ENCODE measurements at places on chromosomes 1 and 21.

DNA sequence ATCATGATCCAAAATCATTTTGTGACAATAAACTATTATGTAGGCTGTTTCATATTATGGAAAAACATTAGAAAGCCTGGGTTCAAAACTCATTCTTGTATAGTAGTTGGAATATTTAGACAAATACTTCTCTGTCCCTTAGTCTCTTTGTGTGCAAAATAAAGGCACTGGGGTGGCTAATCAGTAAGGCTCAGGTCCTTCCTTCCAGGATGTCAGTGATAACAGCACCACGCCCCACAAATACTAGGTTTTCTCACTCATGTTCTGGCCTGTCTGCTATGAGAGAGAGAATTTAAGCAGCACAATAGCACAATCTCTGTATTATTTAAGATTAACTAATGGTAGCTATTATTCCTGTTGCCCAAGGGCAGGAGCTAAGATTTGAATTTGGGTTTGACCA, 458.3 kb upstream of the BEND5 start:
- no peak for DNase-seq

DNA sequence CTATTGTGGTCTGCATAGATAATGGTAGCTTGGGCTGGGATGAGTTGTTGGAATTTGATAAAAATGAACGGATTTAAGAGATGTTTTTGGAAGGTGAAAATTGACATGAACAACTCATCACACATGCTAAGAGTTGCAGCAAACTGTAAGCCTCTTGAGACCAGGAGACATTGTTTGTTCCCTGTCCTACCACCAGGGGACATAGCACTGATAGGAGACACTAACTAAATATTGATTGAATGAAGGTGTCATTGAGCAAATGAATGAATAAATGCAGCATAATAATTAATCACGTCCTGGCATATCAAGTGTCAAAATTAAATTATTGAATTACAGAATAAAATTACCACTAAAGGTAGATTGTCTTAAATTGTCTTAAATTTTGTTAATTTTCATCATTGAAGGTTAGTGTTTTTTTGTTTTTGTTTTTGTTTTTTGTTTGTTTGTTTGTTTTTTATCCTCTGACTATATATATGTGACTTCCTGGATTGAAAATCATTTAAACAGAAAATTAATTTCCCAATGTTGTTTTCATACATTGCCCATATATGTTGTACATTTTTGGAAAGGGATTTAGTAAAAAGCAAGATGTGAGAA, 285.3 kb upstream of the C1orf105 start:
- DNase-seq = no peak

DNA sequence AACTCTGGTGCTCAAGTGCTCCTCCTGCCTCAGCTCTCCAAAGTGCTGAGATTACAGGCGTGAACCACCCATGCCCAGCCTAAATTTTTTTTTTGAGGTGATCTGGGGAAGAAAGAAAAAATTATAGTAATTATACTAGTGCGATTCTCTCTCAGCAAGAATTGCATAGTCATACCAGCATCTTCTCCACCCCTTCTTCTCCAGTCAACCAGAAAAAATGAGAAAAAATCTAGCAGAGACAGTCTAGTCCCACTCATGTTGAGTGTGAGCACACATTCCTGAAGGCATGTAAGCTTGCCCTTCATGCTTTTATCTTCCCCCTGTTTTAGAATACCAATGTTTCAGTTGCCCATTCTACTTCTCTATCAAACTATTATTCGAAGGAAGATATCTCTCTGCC, 207.6 kb downstream of the S1PR1 start:
- DNase-seq = no peak

DNA sequence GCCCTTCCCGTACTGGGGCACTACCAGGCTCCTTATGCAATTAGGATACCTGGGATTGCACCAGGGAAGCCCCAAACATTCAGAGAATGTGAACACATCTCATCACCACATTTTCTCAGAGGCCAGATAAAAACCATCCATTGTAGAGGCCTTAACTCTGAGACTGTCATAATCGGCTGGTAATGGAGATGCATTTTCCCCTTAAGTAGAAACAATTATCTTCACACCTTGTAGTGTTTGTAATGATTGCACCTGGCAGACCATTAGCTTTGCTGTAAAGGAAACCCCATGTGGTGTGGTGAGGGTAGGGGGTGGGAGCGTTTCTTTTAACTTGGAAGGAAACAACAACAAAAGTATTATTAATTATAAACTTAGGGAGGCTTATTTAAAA, 90.0 kb upstream of the TLR5 start:
- DNase-seq = no peak

- no peak for DNase-seq
Measured at GRCh38 chr1:201543871-201544642, 5.1 kb downstream of the NAV1 start.

GRCh38 chr1:39973503-39974135, 18.7 kb downstream of the MFSD2A start:
- DNase-seq = peak; percentile 68

- DNase-seq = no peak
Measured at GRCh38 chr1:4021136-4021973, 121.3 kb upstream of the C1orf174 start.

GRCh38 chr1:167090314-167090942, at the start of gene GPA33:
Gene GPA33, minus strand, starts transcription at chr1:167090377. Its CDS starts 90 bp downstream, at chr1:167090287.
- DNase-seq = no peak

DNA sequence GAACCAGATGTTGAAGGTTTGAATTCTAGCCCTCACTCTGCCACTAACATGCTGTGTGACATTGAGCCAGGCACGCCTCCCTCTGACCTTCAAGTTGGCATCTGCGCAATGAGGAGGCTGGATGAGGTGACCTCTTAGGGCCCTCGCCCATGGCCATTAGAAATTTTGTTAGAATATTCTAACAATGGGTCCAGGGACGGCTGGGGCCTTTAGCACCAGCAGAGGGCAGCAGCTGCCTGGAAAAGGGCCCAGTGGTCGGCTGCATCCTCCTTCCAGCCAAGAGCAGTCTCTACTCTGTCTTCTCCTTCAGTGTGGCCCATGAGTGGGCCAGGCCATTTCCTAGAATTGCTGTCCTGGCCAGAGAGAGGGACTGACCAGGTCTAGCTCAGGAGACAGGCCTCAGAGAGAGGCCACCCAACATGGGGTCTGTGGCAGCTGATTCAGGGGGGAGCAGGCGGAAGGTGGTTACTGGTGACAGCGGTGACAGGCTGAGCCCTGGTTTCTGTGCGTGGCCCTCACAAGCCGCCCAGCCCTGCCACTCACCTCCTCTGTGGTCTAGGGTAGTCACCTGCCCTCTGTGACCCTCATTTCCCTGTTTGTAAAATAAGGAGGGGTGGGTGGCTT, 101.3 kb upstream of the ACTL8 start:
- peak; percentile 45 for DNase-seq

- DNase-seq = no peak
Measured at GRCh38 chr1:198064181-198064580, 92.6 kb upstream of the NEK7 start.

DNA sequence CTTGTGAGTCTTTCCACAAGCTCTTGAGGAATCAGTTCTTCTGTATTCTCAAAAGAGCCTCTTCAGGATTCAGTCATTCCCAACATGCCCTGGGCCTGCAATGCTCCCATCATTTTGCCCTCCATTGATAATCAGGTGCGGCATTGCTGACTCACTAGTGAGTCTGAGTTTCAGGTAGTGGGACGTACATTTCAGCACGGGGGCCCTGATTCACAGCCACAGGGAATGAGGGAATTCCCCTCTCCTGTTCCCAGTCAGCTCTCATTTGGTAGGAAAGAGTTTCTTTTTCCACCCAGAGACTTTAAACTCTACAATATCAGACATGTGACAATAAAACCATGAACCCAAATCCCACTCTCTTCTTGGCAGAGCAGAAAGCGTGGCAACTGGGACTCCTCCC, 3.7 kb upstream of the IRF6 start:
- DNase-seq = no peak

DNA sequence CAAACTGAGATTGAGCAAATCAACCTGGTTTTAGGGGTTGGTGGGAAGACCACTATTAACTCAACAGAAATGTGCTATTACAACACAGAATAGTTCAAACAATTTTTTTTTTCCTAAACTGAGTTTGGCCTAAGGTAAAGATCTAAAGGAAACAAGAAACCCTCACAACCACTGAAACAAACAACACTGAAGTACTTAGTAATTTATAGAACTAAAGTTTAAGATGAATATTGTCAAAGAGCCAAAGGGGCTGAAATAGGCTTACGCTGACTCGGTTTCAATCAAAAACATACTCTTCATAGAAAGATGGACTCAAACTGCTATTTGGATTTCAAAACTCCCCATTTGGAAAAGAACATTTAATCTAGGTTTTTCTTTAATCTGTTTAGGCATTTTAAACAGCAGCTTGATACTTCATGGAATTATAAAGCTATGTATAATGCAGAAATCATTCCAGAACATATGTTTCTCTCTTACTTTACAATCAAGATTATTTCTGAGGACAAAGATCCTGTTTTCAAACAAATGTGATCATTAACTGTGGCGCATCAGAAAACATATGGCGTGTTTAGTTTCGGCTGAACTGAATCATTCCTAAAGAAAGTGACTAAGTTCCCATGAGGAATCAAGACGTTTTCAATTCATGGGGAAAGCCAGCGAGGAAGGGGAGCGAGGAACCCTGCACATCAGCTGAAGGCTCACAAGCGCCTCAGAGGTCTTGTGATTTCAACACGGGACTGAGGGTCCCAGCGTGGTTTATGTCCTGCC, 62.7 kb downstream of the SYT6 start:
- no peak for DNase-seq

DNA sequence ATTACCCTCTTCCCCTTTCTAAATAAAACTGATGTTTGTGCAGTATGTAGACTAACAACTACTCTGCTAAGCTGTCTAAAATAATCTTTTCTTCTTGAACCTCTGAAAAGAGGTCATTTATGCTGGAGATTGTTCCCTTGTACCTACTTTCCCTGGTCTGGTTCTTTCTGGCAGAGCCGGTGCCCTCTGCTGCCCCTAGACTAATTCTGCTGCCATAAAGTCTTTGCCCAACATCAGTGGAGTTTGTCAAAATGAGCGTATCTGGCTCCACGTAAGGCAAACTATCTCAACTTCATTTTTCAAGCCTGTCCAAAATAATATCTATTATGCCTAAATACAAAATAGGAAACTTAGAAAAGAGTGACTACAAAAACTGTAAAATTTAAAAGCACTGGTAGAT, 30.9 kb upstream of the ANGPTL7 start:
- no peak for DNase-seq

DNA sequence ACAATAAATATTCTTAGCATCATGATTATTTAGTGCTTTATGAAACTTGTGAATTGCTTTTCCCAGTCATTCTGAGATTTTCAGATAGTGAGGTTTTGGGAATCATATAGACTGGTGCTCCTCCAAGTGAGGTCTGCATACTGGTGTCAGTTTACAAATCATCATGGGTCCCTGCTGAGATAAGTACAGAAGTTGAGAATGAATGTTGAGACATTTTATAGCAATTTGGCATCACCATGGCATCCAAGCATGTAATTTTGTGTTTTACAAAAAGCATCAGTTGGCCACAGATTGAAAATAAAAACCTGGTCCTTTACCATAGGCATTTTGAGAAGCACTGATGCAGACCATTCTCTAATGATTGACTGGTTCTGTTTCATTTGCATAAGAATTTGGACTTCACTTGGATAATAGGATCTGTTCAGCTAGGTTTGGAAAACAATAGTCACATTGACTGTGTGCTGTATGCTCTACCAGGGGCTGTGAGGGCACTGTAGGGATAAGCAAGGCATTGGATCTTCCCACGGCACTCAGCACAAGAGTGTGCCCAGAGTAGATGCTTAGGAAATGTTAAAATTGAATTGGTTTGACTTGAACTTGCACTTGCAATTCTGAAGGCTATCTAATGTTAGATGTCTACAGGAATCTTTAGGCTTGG, 79.0 kb upstream of the JUN start:
- DNase-seq = no peak

Measured in activated naive CD8-positive, alpha-beta T cell treated with anti-CD3 and anti-CD28 coated beads, Interleukin-2, amount 10 ng/mL, durations not matched to agents 7 days and 5 days (primary cell).